ENCODE measurements at places on chromosomes 7 and 10.

DNA sequence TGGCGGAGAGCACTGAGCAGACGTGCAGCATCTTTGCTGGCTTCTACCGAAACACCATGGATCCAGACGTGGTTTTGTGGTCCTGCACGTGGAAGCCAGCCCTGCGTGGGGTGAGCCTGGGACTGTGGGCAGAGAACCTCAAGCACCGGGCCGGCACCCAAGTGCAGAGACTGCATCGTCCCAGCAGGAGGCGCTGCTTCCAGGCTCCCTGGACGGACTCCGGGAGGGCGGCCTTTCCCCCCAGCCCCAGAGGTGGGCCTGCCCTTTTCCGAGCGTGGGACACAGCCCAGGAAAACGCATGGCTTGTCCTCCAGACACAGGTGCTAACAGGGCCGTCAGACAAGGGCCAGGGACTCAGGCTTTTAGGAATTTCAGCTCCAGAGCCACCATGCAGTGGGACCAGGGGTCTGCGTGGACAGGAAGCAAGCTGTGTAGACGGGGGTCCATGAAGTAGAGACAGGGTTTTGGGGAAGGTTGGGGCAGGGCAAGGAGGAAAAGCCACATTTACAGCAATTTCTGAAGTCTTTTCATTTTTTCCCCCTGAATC lies 303.9 kb downstream of the WDR37 start:
- DNase-seq: no peak

DNA sequence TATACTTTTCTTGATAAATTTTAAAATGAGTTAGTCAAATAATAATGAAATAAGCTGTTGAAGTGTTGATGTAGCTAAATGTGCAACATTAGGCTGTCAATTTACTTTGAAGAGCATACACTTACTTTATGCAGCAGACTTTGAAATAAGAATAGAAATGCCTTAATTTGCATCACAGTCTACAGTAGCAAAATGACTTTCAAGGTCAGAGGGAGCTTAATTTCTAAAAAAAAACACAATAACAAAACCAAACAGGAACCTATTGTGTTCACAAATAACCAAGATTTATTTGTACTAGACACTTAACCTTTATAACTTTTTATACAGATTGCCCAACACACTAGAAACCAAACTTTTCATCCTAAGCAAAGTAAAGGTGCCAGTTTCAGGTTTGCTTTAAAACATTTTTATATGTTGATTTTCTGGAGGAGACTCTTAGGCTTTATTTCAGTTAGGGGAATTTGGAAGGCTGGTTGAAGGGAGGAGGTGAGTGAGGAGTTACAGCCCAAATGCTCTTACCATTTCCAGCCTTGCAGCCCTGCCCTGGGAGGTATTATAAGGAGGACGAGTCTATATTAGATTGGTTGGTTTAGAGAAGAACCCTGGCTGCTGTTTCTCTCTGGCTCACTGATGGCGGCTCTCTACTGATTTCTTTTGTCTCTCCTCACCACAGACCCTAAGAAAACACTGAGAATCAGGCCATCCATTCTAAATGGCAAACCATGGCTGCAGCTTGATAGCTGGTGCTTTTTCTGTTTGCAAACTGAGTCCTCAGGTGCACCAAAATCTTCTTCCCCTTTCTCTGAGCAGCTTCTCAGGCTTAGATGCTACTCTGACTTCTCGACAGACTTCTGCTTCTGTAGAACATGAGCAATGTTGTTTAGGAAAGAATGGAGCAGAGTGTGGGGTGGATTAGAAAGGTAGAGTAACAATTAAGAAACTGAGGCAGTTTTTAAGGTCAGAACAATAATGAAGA lies 55.2 kb upstream of the RPA3 start:
- DNase-seq: peak; percentile 90

DNA sequence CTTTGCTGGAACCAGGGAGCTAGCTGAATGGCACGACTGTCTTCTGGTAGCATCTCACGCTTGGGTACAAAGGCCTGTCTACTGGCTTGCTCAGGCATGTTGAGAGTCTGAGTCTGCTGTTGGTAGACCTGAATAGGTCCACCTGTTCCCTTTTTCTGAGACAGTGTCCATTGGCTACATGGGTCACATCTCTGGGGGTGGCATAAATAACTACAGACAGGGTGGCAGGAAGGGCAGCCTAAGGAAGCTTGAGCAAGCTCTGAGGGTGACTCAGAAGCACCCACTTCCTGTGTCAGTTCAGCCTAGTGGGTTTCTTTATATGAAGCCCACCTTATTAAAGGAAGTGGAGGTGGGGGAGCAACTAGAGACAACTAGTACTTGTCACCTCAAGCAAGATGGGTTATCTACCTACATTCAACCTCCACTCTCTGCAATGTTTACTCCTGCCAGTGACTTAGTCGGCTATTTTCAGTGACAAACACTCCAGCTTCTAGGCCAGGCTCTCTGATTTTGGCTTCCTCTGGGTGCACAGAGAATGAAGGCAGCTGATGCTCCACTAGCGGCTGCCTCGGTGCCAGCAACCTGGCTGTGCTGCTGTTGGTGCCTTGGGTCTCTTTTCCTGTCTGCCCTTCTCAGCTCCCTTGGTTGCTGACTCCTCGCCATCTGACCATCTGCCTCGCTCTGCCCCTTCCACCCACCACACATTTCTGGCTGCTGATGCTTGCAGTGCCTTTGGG lies 5.7 kb upstream of the ZYX start:
- no peak for DNase-seq

DNA sequence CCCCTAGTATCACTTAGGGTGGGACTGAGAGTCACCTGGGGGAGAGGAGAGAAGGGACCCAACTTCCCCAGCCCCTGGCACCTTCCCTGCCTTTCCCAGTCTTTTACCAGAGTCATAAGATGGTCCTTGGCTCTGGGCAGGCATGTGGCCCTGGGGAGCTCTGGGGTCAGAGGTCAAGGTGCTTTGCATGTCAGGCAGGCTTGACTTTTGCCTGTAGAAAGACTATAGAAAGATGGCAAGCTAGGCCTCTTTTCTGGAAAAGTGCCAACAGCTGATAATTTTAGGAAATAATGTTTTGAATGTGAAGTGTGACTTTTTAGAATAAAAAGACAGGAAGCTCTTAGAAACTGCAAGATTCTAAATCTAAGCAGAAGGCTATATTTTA lies 67.5 kb downstream of the MKI67 start:
- DNase-seq: no peak

DNA sequence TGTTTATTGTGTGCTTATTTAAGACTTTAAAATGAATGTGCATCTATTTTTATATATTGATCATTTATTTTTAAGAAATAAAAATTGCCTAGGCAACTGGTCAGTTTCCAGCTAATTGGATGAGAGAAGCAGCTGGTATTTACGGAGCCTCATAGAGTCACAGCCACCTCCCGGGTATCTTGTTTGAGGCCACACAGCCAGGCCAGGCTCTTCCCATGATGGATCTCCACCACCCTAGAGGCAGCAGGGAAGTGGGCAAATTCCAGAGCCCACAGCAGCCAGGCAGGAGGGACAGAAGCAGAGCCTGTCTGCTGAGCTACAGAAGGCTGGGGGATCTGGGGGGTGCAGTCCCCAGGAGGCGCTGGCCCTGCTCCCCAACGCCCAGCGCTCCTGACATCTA lies 61.6 kb downstream of the CLEC2L start:
- no peak for DNase-seq

DNA sequence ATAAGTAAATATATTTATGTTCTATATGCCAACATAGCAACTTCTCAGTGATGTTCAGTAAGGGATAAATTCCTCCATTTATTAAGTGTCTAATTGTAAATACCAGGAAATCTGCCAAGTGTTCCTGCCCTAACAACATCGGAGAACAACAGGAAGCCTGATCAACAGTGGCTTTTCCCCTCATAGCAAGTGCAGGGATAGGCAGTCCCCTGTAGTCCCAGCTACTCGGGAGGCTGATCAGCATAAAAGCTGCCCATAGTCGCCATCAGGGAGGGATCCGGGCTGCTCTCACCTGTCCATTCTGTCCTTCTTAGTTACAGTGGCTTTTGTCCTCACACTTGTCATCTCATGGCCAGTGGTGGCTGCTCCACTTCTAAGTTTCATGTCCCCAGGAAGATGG lies 141.3 kb downstream of the IDE start:
- DNase-seq: no peak

DNA sequence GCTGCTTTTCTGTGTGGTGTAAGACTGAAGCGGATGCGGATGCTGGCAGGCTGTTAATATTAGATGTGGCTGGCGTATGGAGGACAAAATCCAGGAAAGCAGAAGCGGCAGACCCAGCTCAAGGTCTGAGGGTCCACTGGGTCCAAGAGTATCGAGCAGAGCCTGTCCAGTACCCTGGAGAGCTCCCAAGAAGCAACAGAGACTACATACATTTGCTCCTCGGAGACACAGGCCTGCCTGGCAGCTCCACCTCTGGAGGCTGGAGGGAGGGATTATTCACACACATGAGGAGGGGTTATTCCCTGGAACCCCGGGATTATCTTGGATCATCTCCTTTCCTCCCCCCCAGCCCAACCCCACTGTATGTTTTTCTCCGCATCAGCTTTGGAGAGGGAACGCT lies 31.3 kb upstream of the LOXL4 start:
- no peak for DNase-seq

- DNase-seq: no peak
Measured at GRCh38 chr7:13259930-13260329, 572.5 kb downstream of the ARL4A start.

DNA sequence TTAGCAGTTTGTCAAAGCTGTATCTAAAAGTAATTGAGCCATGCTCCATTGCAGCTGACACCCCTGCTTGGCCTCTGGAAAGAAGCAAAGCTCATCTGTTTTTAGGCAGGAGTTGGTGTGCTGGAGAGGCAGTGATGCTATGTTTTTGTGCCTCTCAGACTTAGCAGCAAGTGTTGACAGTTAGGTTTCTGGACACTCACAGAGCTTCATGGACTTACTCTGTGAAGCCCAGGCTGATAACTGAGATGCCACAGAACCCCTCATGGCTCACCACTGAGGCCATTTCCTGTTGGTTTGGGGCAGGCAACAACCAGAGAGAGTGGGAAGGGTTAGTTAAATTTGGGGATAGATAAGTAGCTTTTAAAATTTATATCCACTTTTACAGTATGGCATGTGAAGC lies 59.8 kb downstream of the BTAF1 start:
- DNase-seq: no peak

- no peak for DNase-seq
Measured at GRCh38 chr10:48744587-48744986, 59.9 kb downstream of the WDFY4 start.

GRCh38 chr10:97785231-97785630 lies 13.4 kb upstream of the SFRP5 start:
- no peak for DNase-seq

DNA sequence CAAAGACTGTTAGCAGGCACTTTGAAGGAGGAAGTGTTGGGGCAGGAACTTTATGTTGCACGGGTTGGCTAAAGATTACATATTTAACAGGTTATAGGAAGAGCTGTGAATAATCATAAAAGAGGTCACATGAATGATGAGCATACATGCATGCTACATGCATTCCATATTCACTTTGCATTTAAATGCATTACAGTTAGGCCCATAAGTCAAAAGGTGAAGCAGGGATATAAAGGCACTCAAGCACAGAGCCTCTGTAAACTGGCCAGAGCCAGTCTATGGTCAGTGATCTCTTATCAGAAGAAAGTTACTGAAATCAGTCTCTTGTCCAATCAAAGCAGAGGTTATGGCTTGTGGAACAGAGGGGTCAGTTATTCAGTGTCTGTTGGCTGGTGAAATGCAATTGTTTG lies 7.3 kb upstream of the ANKRD7 start:
- DNase-seq: no peak

DNA sequence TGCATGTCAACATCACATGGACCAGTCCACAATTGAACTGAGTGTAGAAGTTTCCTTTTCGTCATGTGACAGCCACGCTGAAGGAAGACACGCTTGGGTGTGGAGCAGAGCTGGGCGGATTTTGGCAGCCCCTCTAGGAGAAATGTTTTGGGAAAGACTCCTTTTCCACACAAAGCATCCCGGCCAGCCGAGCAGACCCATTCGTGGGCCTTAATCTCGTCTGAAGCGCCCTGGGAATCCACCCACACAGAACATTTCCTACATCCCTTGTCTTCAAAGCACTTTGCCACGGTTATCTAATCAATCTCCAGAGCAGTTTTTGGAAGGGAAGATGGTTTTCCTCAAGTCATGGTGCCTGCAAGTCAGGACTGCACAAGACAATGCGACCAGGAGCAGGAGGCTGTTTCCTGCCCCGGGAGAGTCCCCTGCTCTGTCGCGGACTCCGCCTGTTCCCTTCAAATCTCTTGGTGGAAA lies 8.4 kb upstream of the IFT22 start:
- no peak for DNase-seq

- no peak for DNase-seq
Measured at GRCh38 chr7:106178593-106179134, 66.6 kb upstream of the SYPL1 start.

DNA sequence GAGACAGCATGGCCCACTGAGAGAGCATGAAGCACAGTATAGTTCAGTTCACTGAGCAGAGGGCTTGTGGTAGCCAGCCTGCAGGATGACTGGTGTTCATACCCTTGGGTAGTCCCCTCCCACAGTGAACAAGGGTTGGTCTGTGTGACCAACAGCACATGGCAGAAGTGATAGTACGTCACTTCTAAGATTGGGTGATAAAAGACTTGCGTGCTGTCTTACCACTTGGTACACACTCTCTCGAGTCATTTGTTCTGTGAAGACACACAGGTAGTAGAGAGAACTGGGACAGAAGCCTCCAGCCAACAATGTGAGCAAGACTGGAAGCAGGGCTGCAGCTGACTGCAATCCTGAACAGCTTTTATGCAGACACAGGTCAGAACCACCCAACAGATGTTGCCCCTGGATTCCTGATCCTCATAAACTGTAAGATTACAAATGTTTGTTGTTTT lies 14.6 kb downstream of the EPC1 start:
- no peak for DNase-seq

- DNase-seq: peak; percentile 52
Measured at GRCh38 chr10:87659571-87660483, at the start of gene PAPSS2. Gene PAPSS2 (plus strand): TSS chr10:87659878. CDS start chr10:87659982, 104 bp downstream.

GRCh38 chr7:91043186-91043585 lies 221.0 kb upstream of the FZD1 start:
- peak; percentile 87 for DNase-seq

DNA sequence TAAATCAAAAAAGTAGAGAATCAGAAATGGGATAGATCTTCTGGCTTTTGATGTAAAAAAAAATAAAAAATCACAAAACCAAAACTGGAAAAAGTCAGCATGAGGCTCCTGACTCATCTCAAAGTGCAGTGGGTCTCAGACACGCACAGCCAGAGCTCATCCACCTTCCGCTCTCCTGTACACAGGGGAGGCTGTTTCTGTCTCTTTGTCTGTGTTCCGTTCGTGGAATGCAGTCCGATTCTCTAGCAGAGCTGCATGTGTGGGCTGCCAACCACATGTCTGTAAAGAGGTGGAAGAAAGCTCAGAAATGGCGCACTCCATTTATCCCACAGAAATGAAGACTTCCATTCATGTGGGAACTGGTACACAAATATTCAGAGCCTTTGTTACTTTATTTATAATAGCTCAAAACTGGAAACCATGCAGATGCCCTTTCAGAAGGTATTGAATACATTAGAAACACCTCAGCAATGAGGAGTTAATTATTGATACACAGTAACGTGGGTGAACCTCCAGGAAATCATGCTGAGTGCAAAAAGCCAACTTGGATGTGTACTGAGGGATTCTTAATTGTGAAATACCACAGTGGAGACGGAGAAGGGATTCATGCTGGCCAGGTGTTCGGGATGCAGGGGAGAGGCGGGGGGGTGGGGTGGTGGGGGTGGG lies 123.3 kb downstream of the TRRAP start:
- DNase-seq: no peak
